Stimulated activated CD8-positive, alpha-beta memory T cell treated with anti-CD3 and anti-CD28 coated beads, Interleukin-15, amount 100 ng/mL, for 4 hours (primary cell): ENCODE measurements at places on chromosomes 4 and X.

DNA sequence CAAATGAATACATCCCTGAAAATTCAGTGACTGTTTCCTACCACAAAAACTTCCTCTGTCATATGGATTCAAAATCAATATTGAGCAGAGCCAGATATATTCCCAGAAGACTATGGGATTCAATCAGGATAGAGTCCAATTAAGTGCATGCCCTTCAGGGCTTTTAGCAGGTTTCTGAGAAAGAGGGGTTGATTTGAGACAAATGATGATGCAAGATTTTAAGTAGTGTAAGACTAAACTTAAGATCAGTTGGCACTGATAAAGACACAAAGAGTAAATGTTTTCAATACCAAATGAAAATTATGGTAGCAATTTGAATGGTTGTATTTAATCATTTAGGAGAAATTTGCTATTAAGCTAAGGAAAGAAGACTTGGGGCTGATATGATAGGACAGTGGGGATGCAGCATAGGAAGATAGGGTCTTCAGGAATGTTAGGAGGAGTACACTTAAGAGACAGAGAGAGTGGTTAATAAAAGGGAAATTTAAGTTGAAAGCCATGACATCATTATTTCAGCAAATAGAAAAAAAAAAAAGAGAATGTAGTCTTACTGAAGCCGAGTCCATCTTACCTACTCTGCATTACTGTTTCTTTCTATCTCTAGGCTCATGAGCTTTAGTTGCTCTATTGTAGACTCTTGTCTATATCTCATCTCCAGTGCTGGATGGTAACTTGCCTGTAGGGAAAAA lies 32.0 kb upstream of the XK start:
- DNase-seq = no peak

GRCh38 chrX:666762-667720 lies 36.5 kb downstream of the SHOX start:
- DNase-seq = no peak

DNA sequence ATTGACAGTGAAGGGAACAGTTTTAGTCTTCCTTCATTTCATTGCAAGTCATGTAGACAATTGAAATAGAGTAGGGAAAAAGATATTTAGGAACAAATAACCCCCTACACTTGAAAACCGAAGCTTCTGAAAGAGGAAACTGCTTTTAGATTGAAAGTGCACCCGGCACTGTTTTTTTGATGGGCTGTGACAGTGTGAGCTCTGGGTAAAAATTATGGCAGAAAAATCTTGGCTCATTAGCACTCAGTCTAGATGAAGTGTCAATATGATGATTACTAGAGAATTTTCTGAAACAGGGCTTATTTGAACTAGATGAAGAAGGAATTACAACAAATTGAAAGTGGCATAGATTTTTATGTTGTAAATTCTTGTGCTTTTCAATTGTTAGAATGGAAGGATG lies 1132.4 kb downstream of the RAPGEF2 start:
- DNase-seq = no peak

DNA sequence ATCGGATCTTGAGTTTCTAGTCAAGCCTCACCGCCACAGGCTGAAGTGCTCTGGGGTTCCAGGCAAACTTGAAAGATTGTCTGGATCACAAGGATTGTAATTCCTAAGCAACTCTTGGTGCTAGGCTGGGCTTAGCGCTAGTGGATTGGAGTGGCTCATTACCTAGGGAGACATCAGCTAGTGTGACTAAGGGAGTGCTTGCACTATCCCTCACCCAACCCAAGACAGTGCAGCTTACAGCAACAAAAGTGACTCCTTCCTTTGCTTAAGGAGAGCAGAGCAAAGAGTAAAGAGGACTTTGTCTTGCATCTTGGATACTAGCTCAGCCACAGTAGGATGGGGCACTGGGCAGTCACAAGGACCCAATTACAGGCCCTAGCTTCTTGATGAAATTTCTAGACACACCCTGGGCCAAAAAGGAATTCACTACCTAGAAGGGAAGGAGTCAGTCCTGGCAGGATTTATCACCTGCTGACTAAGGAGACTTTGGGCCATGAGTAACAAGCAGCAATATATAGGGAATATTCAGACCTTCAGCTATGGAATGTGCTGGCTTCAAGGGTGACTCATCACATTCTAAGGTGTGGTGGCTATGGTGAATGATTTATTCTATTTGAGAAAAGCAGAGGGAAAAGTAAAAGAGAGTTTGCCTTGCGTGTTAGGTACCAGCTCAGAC lies 1212.4 kb downstream of the PCDH18 start:
- no peak for DNase-seq

- no peak for DNase-seq
Observed at GRCh38 chr4:116847616-116848015, 237.8 kb downstream of the TRAM1L1 start.

DNA sequence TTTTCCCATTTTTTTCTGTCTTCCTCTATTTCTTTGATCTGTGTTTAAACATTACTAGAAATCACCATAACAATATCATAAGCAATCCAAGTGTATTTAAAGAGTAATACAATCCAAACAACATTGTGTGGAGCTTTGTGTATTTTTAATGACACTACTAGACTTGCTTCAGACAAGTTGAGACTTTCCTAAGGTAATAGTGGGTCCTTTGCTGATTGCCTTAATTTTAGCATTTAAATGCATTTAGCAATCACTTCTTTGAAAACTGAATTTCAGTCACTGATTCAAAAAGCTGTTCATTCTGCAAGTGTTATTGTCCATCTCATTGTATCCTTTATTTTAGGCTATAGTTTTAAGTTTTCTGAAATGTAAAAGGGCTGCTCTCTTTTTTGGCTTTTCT lies 804.8 kb downstream of the ADGRL3 start:
- no peak for DNase-seq

DNA sequence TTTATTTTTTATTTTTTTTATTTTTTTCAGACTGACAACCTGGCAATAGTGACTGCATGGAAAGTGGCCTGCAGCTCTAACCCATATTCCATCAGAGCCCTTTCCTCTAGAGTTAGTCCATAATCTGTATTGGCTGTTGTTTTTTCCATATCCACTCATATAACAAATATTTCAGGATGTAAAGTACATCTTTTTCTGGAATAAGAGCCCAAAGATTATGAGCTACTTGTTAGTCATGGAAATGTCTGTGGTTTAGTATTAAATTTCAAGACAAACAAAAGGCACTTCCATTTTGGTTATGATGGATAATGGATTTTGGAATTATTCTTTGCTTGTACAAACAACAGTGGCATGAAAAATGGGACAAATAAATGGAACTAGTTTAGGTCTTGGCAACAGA lies 296.0 kb upstream of the HS3ST1 start:
- DNase-seq = no peak

DNA sequence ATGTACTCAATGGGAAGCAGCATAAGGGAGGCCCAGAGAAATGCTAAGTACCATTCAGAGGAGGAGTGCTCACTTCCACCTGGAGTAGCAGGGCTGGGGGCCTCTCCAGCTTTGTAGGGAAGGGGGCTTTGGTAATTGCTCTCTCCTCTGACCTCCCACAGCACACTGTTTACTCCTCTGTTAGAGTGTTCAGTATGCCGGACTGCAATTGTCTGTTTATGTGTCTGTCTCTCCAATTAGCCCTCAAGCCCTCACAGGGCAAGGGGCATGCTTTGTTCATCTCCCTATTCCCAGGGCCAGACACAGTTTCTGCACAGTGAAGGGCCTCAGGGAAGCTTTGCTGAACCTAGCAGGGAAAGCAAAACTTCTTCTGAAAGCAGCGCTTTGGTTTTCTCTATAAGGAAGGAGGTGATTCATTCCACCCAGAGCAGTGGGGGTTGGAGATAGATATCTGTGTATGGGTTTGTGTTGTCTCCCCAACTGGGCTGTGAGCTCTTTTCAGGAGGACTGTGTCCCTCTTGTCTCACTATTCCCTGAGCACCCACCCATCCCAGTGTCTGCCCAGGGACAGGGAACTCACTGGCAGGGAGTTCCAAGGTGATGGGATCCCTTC lies 50.0 kb upstream of the VMA21 start:
- DNase-seq = no peak

GRCh38 chr4:26052663-26053541 lies 138.9 kb downstream of the SMIM20 start:
- DNase-seq = no peak

DNA sequence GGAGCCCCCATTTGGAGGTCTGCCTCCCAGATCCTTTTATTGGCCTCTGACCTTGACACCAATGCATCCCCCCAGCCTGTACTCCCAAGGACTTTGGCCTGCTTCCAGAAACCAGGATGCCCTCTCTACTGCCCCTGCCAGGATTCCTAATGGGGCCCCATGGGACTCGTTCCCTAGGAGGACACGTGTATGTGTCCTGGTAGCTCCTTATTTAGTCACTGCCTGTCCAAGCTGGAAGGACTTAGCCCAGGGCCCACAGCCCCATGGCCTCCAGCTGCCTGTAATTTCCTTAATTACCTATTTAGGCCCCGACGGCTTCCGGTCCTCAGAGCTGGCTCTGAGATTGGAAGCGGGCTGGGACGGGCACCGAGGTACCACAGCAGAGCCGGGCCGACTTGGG lies 9.4 kb downstream of the ATP2B3 start:
- DNase-seq = no peak

GRCh38 chr4:51918251-51918650 lies 75.3 kb downstream of the DCUN1D4 start:
- no peak for DNase-seq

GRCh38 chrX:19659929-19660328 lies 144.6 kb upstream of the MAP3K15 start:
- no peak for DNase-seq

GRCh38 chr4:37745946-37746345 lies 59.8 kb upstream of the RELL1 start:
- DNase-seq = no peak
